ENCODE measurements at places on chromosomes 12 and 14. TPM values are rescaled to one million over a fixed set of nuclear protein-coding genes. Genes with fewer than 3 reads are reported as not detected.

Gene FGD4
- polyA plus RNA-seq, result 37.9 TPM

Gene PMEL
- polyA plus RNA-seq, result not detected

Gene AMDHD1
- polyA plus RNA-seq, result 4.2 TPM

Gene CIROP
- polyA plus RNA-seq, result not detected

Gene LYZ
- polyA plus RNA-seq, result not detected

Gene GLT8D2
- polyA plus RNA-seq, result 0.60 TPM

Gene SLC5A8
- polyA plus RNA-seq, result not detected
